CD4-positive, alpha-beta T cell treated with Interleukin-12 subunit alpha and Interleukin-12 subunit beta, for 1 hour (primary cell): ENCODE measurements at places on chromosomes 12 and 14.

- DNase-seq, result no peak
Measured at GRCh38 chr12:14275886-14276285, 89.6 kb upstream of the ATF7IP start.

GRCh38 chr12:12506496-12506890 is 56.2 kb downstream of the DUSP16 start:
- no peak for DNase-seq

GRCh38 chr14:75941030-75941429 is 40.8 kb downstream of the TGFB3 start:
- no peak for DNase-seq

DNA sequence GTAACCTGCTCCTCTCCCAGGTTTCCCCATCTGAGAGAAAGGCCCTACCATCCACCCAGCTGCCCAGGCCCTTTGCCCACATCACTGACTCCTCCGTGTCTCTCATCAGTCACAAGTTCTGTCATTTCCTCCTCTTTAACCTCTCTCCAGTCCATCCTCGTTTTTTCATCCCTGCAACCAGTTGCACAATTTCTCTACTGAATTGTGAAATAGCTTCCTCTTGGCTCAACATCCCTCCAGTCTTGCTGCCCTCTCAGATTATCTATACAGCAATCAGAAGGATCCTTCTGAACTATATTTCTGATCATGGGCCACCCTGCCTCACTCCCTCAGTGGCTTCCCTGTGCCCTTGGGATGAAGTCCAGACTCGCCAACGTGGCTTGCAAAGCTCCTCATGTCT is 6.8 kb downstream of the FAM161B start:
- DNase-seq, result no peak

GRCh38 chr14:77183896-77184295 is 2.3 kb downstream of the TMEM63C start:
- DNase-seq, result no peak

DNA sequence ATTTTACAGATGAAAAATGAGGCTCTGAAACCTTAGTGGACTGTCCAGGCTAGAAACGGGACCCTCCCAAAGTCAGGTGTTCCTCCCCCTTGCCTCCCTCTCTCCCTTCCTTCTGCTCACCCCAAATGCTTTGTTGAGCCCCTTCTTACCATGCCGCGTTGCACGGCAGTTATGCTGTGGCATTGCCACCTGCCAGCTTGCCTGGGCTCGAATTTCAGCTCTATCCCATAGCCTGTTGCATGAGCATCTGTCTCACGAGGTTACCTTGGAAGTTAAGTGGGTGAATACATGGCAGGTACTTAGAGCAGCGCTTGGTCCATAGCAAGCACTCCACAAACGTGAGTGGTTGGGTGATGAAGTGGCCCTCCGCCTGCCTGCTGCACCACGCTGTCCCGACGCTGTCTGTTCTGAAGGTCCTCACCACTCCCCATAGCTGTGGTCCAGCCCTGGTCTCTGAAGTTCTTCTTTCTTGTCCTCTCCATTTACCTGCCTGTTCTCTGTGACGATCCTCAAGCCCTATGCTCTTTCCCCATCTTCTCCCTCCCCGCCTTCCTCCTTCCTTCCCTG is 269.9 kb downstream of the CACNA1C start:
- no peak for DNase-seq

DNA sequence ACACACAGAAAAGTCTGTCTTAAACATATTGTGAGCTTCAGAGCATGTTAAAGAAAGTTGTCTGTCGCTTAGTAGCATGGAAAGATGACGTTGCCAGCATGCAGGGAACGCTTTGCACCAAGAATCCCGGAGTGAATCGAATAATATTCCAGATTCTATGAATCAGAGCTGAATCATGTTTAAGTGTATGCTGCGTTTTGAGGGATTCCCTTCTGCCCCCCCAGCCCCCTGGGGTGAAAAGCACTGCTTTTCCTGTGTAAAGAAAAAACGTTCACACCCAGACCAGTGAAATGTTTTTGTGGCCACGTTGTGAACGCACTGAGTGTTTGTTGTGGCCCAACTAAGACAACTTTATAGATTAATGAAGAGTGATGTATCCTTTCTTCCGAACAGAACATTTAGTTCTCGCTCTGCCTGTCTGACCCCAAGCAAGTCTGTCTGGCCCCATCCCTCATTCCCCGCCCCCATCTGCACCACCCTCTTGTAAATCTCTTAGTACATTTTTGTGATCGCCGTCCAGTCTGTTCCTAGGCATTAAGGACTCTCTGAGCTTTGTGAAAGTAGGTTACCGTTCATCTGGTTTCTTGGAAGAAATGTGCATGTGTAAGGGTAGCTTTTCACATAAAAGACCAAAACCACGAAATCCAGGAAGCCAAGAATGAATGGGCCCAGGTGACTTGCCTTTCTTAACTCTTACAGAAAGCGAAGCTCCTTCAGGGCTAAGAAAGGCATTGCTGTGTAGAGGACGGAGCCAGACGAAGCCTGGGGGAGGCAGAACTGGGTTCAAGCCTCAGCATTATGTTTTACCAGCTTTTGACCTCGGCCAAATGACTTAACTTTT is 103.0 kb downstream of the SAMD4A start:
- peak; percentile 26 for DNase-seq

DNA sequence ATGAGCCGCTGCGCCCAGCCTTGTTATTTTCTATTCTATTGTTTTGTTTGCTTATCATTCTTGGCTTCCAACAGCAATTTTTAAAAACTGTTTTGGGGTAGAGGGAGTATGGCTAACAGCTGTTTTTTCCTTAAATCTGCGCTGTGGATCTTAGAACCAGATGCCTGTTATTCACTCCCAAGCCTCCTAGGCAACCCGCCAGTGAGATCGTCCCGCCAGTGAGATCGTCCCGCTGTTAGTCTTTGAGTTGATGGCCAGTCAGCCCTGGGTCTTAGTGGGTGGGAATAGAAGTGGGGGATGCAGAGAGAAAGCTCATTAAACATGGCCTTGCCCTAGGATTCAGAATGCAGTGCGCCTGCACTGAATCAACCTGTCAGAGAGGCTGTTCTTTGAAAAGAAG is 67.3 kb upstream of the BICD1 start:
- DNase-seq, result no peak

DNA sequence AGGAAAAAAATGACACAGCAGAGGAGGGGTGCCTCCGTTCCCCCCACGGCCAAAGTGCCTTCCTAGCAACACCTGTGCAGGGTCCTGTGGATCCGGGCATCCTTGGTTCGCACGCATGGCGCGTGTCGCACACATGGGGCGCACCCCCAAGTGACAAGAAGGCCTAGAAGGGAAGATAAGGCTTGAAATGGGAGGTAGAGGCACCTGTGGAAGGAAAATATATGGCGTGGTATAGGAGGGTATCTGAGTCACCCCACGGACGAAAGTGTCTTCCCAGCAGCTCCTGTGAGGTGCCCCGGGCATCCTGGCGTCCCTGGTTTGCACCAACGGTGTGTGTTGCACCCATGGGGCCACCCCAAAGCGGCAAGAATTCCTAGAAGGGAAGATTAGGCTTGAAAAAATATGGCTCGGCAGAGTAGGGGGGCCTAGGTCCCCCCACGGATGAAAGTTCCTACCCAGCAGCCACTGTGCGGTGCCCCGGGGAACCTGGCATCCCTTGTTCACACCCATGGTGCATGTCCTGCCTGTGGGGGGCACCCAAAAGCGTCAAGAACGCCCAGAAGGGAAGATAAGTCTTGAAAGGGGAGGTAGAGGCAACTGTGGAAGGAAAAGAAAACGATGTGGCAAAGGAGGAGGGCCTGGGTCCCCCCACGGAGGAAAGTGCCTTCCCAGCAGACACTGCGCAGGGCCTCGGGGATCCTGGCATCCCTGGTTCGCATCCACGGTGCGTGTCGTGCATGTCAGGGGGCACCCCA is 280.0 kb downstream of the ALG10 start:
- no peak for DNase-seq

- DNase-seq, result no peak
Measured at GRCh38 chr14:105092171-105093037, 27.2 kb upstream of the GPR132 start.

DNA sequence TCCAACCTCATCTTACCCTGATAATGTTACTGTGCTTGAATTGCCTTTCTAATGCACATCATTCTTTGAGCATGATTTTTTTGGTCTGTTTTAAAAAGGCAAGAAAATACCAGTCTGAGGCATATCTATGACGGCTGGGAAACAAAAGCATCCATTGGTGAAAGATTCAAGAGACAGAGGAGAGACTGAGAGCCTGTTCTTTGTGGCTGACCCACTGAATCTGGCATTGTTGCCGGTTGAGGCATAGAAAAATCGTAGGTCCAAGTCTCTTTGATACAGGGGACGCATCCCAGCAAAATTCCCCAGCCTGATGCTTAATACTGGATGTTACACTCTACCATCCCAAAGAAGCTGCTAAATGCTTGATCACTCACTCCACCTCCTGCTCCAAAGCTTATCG is 2.9 kb upstream of the KLHL42 start:
- no peak for DNase-seq

GRCh38 chr12:62957233-62957953 is 22.4 kb upstream of the PPM1H start:
- no peak for DNase-seq

DNA sequence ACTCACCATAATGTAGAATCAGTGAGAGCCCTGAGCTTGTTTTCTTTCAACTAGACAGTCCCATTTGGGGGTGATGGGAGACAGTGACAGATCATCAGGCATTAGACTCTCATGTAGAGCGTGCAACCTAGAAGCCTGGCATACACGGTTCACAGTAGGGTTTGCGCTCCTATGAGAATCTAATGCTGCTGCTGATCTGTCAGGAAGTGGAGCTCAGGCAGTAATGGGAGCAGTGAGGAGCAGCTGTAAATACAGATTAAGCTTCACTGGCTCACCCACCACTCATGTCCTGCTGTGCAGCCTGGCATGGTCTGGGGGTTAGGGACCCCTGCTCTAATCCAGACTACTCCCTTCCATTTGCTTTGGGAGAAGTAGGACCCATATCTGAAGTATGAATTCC is 55.6 kb downstream of the FNTB start:
- DNase-seq, result no peak

DNA sequence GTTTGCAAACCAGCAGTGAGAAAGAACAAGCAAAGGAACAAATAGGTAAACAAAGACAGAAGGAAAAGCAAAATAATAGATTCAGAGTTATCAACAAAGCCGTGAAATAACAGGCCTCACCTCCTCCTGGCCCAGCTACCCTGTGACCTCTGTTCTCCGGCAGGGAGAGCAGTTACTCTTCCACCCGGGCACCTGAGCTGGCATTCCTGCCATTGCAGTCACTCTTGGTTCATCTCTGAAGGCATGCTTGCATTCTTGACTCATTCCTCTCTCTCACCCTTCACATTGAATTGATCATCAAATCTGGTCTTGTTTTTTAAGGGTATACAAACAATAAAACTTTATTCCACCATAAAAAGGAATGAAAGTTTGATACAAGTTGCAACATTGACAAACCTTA is 95.1 kb downstream of the TTC8 start:
- no peak for DNase-seq

DNA sequence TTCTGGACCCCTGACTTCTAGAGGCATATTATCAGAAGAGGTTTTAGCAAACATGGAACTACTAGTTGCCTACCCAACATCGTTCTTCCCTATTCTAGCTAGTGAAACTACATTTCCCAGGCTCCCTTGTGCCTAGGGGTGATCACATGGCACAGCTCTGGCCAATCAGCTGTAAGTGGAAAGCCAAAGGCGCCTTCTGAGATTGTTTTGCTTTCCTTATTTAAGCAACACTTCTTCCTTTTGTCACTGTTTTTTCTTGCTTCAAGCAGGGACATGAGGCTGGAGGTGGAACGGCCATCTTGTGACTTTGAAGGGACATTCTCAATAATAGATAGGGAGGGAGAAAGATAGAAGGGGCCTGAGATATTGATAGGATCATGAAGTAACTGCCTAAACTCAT is 136.7 kb downstream of the ZNF664 start:
- peak; percentile 20 for DNase-seq

GRCh38 chr12:51390891-51391282 is 319 bp downstream of the GALNT6 start:
- DNase-seq, result no peak

- no peak for DNase-seq
Measured at GRCh38 chr14:42111355-42111754, 504.7 kb downstream of the LRFN5 start.

GRCh38 chr12:124696693-124697476 is 129.5 kb upstream of the NCOR2 start:
- DNase-seq, result no peak

DNA sequence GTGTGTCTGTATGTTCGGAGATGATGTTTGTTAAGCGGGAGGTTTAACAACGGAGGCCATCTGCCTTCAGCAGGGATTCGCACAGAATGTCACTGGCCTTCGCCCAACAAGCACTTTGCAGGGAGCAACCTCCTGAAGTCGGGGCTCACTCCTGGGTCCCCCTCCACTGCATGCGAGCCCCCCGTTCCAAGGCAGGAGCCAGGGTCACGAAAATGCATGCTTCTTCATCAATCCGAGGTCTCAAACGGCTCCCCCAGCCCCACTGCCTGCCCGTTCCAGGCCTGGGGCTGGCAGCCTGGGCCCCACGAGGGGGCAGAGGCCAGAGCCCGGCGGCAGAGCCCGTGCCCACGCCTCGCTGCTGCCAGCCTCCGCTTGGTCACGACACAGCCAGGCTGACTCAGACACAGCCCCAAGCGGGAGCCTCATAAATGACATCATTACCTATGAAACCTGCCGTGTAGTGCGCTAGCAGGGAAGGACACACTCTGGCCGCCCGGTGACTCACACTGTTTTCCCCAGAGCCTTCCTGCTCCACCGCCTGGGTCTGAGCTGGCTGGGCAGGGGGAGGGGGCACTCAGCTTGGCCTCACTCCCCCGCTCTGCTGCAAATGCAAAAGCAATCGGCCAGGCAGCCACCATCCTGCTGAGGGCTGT is 169.5 kb upstream of the RTL1 start:
- DNase-seq, result no peak

DNA sequence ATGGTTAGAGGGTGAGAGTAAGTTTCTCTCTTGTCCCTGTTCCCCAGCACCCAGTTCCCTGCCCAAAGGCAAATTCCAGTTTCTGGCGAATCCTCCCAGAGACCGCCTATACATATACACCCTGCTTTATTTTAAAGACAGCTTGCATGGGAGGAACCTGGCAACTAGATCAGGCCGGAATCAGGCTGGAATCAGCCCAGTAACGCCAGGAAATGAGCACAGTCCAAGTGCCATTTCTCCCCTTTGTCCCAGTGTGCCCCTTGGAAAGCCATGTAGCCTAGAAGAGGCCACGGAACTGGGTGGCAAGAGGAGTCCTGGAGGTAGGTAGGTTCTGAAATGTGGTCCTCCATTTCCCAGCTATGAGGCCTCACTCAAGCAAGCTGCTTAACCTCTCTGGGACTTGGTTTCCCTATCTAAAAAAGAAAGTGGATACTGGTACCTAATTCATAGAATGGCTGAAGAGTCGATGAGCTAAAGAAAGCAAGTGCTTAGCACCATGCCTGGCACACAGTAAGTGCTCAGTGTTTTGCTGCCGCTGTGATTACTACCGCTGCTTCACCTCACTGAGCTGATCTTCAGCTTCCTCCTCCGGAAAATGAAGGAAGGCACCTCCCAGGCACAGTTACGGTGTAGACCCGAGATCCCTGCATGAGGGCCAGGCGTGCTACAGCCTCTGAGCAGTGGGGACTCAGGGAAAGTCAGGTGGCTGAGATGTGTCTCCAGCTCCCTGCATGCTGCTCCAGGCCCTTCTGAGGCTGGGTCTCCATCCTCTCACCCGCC is 36.4 kb downstream of the PITPNM2 start:
- no peak for DNase-seq

GRCh38 chr14:89025561-89026236 is 201.2 kb downstream of the TTC8 start:
- no peak for DNase-seq

- no peak for DNase-seq
Measured at GRCh38 chr14:92224358-92224954, 98.5 kb upstream of the SLC24A4 start.
